Stimulated activated CD4-positive, alpha-beta T cell treated with anti-CD3 and anti-CD28 coated beads, Interleukin-2, amount 100 ng/mL, for 24 hours (primary cell): ENCODE measurements at places on chromosomes 1 and 21.

GRCh38 chr1:160567858-160568682 is 11.2 kb downstream of the CD84 start:
- peak; percentile 62 for DNase-seq

DNA sequence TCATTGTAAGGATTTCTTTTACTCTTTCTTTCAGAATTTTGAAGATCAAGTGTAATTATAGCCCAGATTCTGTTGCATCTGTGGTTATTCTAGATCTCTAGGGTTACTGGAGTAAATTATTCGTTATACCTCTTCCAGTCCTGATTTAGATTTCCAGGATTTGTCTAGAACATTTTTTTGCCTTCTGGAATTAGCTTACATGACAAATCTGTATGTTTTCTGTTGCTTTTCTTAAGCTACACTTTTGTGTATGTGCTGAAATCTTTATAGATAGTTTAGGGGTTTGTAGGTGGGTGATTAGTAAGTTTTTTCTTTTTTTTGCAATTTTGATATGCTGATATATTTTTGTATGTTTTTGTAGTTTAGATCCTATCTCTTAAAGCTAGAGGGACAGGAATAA is 13.7 kb downstream of the RALGPS2 start:
- DNase-seq = no peak

DNA sequence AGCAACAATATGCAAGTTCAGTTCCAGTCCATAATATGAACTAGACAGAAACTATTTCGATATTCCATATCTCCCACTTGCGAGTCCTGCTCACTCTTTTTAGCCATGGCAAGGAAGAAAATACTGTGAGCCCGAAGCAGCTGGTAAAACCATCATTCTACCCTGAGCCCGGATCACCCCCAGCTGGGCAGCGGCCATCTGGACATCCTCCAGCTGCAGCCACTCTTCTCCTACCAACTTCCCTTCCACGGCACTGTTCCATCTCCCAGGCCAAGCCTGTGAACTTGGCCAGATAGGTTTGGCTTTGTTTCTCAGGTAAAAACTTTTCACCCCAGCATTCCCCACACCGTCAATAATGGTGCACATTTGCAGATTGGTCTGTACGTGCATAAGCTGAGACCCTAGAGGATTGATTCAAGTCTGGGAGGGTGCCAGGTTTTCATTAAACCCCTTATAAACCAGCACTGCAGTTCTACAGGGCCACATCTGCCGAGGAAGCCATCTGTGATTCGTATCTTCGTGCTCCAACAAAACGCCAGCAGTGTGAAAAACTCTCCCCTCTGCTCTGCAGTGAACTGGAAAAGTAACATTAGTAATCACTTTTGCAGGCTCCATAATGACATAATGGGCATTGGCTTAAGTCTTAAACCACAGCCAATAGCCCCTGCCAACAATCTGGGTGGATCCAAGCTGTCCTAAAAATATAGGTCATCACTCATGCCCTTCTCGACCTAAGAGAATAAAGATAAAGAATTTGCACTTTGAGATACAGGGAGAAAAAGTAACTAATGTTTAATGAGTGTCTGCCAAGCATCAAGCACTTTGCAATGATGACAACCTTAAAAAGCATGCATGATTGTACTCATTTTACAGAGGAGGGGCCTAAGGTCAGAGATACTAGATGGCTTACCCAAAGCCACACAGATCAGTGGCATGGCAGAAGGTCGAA is 205.1 kb downstream of the PLPP3 start:
- DNase-seq = no peak

- no peak for DNase-seq
These were observed 5.4 kb downstream of the GLUL start for GRCh38 chr1:182385885-182386853.
